ENCODE measurements at places on chromosomes 12 and 14. TPM values are rescaled to one million over a fixed set of nuclear protein-coding genes. Genes with fewer than 3 reads are reported as not detected.

DNA sequence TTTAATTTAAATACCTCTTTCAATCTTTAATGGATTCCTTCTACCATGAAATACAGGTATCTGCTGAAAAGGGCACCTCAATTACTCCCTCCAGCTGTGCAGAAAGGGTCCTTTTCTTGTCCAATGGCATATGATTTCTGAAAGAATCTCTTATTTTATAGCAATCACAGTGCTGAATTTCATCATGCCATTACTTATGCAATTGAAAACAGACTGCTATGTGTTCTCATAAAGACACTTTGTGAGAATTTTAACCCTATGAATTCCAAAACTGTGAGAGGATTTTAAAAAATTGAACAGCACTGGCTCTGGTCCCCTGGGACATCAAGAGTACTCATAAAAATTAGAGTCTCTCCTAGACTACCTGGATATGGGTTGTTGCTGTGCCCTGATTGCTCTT lies 45.9 kb upstream of the CNOT2 start:
- DNase-seq, result no peak

IL26 gene
- polyA plus RNA-seq, result not detected

DNA sequence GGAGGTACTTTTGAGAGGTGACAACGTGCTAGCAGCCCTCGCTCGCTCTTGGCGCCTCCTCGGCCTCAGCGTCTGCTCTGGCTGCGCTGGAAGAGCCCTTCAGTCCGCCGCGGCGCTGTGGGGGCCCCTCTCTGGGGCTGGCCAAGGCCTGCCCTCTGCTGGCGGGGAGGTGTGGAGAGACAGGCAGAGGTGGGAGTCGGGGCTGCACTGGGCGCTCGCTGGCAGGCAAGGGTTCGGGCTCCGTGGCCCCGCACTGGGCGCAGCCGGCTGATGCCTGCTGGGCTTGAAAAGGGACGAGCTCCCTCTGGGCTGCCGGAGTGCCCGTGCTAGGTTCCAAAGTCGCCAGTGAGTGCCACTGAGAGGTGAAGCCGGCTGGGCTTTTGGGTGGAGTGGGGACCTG lies 580.0 kb downstream of the DIO2 start:
- no peak for DNase-seq

DNA sequence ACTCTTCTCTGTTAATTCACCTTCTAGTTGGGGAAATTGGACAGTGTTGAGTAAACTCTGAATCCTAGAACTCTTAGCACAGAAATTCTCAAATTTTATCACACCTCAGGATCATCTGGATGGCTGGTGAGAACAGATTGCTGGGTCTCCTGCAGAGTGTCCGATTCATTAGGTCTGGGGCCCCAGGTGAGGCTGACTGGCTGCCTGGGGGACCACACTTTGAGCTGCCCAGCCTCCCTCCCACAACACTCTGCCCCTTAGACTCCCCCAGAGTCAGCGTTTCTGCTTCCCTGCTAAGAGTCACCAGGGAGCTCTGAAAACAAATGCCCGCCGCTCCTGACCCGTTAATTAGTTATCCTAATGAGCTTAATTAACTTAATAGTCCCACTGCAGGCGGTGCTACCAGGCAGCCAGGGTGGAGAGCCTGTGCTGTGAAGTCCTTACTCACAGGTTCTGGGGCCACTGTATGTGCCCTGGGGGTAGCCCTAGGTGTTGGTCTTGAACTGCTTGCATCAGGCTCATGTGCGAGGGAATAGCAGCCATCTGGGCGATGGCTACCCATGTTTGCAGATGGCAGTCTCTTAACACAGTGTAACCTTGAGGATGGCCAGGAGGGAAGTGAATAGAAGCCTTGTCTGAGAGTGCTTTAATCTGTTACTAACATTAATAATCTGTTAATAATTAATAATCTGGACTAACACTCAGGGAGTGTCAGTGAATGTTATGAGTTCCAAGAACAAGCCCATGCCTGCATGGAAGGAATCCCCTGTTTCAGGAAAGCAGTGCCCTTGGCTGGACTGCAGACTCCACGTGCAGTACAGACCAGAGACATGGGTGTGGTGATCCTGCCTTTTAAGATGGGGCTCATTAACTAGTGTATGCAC lies 35.6 kb downstream of the AACS start:
- DNase-seq, result no peak

DNA sequence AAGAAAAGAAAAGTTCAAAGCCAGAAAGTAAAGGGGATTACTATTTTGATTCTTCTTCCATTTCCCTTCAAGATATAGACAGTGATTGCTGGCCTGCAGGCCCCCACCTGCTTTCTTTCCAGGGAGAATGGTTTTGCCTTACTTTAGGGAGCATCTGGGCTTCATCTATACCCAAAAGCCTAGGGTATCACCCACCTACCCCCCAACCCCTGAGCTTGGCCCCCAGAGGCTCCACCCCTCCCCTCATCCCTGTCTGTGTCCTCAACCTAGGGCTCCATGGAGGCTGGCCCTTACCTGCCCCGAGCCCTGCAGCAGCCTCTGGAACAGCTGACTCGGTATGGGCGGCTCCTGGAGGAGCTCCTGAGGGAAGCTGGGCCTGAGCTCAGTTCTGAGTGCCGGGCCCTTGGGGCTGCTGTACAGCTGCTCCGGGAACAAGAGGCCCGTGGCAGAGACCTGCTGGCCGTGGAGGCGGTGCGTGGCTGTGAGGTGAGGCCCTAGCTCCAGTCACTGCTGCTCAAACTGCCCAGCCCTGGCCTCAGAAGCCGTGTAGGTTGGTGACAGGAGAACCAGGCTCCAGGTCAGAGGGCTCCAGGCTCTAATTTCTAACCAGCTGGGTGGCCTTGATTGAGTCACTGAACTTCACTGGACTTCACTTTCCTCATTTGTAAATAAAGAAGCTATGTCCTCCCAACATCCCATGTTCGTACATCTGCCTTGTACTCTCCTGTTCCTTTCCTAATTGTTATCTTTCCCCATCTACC lies 13.6 kb downstream of the ARHGEF40 start:
- DNase-seq, result no peak

- DNase-seq, result no peak
Observed at GRCh38 chr14:67514203-67514607, 18.9 kb upstream of the PLEKHH1 start.

- DNase-seq, result no peak
Observed at GRCh38 chr12:126481688-126482087, 1416.5 kb downstream of the AACS start.

EML1 gene
- polyA plus RNA-seq, result 38.0 TPM

DNA sequence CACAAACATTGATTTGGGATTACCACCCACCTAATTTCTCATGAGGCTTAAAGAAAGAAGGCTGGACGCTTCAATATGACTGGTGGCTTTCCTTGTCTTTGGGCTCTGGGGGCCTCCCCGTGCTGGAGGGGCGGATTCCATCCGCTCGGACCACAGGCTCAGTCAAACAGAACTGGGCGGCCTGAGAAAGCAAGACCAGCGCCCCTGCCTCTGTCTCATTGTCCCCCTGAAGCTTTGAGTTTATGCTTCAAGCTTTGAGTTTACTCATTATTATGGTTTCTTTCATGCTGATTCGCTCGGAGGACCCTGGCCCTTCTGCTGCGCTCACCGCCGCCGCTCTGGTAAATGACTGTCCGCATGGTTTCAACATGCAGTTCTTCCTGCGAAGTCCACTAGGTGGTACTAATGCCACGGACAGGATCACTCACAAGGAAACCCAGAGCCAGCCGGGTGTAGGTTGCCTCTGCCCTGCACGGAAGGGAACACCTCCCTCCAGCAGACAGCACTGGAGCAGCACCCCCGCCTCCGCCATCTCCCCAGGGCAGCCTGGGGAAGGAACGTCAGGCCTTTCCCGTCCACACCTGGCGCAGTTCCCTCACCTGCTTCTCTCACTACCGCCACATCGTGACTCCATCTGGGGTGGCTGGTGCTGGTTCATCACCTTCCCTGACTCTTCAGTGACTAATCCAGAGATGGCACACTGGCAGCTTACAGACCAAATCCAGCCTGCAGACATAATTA lies 13.2 kb upstream of the TIGAR start:
- DNase-seq, result peak; percentile 67

GRCh38 chr14:103118018-103118662 lies 5.1 kb upstream of the TNFAIP2 start:
- no peak for DNase-seq
